Stimulated activated CD8-positive, alpha-beta memory T cell treated with anti-CD3 and anti-CD28 coated beads, Interleukin-12 subunit alpha, Interleukin-12 subunit beta, amount 100 ng/mL, for 4 hours (primary cell): ENCODE measurements at places on chromosomes 3 and 15.

DNA sequence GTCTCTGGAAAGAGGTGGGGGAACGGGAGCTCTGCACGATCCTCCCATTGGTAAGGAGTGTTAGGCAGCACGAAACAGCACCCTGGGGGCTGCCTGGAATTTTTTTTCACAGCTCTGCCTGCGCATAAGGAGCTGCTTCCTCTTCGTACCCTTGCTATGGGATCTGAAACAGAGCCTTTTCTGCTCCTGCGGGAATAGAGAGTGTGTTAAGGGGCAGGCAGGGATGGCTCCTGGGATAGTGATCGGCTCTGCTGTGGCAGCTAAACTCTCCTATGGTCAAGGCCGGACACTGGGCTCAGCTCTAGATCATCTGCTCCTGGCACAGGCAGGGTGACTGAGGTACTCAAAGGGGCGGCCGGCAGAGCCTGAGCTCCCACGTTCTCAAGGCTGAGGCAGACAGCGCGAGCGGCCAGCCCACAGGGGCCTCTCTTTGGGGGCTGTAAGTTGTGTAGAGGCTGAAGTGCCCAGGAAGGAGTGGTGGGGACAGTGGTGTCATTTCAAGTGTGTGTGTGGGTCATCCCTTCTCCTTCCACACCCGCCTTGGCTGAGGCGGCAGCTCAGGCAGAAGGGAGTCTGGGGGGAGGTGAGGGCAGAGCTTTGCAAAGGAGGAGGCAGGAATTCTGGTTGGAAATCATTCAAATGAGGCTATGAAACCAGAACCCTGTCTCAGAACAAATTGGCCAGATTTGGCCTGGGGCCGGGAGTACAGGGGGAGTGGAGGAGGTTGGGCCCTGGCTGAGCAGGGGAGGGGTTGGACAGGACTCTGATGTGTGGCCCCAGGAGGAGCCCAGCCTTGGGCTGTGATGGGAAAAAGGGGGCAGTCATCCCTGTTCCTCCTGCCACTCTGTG is 31.0 kb downstream of the EPHB3 start:
- no peak for DNase-seq

DNA sequence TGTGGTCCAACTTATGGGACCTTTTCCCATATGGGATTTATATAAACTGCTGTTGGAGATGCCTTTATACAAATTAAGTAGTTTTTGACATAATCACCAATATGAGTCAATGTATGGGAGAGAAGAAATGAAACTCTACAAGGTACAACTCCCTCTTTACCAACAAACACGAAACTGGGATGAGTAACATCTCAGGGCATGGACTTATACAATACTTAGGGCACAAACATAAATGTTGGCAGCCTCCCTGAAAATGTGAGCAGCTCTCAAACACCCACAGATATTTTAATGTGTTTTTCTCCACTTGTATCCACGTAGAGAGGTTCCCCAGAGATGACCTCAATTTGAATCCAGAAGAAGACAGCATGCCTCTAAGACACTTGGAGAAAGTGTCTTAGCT is 161.6 kb downstream of the MAGI1 start:
- no peak for DNase-seq

DNA sequence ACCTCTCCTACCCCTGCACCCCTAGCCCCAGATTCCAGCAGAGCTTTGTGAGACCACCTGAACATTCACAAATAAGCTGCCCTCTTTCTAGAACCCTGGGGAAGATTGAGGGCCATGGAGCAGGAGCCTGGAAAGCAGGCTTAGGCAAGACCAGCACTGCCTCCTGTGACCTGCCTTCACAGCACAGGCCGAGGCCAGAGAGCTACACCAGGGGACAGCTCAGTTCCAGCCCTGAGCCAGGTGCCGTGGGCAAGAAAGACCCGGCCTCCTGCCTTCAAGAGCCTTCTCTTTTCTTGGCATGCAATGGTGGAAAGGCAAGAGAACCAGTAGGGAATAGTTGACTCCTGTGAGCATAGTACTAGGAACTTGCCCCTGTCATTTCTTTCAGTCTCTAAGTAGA is 48.1 kb downstream of the SLC6A6 start:
- DNase-seq = no peak

GRCh38 chr3:71247958-71248335 is 335.6 kb downstream of the FOXP1 start:
- no peak for DNase-seq

- no peak for DNase-seq
Measured at GRCh38 chr15:23760024-23760423, 72.9 kb upstream of the NDN start.

GRCh38 chr3:158451405-158452055 is 119.5 kb upstream of the MLF1 start:
- no peak for DNase-seq

GRCh38 chr15:60328852-60329443 is 68.8 kb downstream of the ANXA2 start:
- DNase-seq = no peak

DNA sequence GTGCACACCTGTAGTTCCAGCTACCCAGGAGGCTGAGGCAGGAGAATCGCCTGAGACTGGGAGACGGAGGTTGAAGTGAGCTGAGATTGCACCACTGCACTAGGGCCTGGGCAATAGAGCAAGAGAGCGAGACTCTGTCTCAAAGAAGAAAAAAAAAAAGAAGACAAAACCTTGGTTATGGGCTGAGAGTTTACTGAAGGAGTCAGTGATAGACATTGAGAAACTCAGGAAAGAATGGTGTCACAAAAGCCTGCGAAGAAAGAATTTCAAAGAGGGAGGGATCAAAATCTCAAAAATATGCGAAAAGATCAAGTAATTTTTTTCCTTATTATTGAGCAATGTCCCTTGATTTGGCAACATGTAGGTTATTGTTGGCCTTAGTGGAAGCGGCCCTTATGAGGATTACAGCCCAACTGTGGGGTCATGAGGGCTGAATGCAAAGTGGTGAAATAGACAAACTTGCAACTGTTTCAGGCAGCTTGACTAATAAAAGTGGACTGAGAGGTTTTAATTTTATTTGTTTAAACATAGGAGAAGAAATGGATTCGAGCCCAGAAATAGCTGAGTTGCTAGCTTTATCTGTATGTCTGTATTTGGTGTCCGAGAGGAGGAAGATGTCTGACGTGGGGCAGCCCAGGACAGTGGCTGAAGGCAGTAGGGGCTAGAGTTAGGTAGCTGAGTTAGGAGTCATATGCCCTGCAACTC is 18.8 kb upstream of the CELF6 start:
- no peak for DNase-seq

GRCh38 chr15:82802497-82802896 is 3.4 kb downstream of the FSD2 start:
- DNase-seq = no peak

DNA sequence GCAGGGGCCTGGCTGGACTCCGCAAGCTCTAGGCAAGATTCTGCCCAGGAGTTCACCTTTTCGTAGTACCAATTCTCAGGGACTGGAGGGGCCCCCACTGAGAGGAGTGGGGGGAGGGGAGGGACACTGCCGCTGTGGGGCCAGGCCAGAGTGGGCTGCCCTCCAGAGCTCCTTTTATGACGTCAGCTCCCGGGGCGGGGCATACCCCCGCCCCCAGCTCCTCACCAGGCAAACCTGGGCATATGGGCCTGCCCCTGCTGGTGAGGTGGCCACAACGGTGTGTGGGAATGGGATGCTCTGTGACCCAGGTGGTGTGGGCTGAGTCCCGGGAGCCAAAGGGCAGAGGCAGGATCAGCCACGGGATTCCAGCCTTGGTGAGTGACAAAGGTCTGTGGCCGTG is 3.3 kb downstream of the DNAJB8 start:
- DNase-seq = no peak

GRCh38 chr3:127049393-127049792 is 66.5 kb downstream of the PLXNA1 start:
- no peak for DNase-seq

DNA sequence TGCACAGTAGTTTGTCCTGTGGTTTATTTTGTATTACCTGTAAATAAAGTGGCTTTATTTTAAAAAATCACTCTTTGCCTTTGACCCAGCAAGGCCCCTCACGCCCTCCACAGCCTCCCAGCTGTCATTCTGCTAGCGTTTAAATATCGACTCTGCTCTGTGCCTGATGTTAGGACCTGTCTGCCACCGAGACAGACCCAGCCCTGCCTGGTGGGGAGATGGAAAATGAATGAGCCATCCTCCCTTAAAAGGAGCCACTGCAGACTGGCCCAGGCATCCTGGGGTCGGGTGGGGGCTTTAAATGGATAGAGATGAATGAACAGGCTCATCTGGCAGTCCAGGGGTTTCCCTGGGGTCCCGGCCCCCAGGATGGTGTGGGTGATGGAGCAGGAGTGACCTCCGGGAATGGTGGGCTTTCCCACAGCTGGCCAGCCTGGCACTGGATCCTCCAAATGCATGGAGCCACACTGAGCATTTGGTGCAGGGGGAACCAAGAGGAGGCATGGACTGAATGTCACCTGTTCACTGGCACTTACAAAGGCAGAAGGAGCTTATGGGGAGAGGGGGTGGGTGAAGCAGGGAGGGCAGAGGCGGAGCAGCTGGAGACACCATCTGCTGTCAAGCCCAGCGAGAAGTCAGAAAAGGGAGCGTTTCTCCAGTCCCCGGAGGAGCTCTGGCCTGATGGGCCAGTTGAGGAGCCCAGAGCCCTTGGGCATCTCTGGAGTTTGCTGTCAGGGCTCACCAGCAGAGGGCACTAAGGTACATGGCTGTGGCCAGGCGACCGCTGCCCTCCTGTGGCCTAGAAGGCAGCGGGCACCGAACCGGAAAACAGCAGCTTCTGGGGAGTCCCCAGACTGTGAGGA is 11.9 kb downstream of the GRM2 start:
- no peak for DNase-seq

DNA sequence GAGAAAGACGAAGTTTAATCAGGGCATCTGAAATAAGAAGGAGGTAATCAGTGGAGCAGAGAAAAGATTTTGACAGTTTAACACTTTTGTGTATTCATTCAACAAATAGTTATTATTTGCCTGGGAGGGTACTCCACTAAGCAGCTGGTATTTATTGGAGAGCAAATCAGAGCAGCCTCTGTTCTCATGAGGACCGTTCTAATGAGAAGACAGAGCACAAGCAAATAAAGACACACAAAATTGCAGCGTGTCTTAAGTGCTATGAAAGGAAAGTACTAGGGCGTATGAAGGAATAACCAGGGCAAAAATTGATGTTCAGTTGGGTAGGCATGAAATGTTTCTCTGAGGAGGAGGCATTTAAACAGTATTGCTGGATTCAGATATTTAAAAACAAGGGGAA is 302.9 kb upstream of the RARB start:
- DNase-seq = no peak

GRCh38 chr3:31924610-31925270 is 56.3 kb downstream of the OSBPL10 start:
- no peak for DNase-seq

GRCh38 chr3:134002306-134002705 is 27.4 kb downstream of the SLCO2A1 start:
- no peak for DNase-seq

- no peak for DNase-seq
Measured at GRCh38 chr3:142802891-142803290, 79.1 kb downstream of the TRPC1 start.

GRCh38 chr3:155863072-155863784 is 7.2 kb upstream of the GMPS start:
- no peak for DNase-seq

DNA sequence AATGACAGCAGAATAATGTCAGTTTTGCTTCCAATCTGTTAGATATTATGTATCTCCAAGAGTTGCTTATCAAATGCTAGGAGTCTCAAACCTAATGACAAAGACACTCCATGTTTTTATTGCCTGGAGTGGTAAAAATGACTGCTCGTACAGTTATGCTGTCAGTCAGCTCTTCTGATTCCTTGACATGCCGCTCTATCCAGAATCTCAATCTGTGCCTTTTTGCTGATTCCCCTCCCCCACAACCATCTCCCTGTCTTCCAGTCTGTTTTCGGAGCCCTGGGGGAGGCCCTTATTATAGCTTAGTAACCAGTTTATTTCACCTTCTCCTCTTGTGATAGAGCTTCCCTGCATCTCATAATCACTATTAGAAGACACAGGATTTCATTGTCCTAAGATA is 2.6 kb downstream of the MKRN2 start:
- no peak for DNase-seq

- DNase-seq = no peak
Measured at GRCh38 chr3:146590521-146590920, 14.6 kb downstream of the PLSCR5 start.

GRCh38 chr3:50666837-50667236 is 7.9 kb upstream of the DOCK3 start:
- no peak for DNase-seq

DNA sequence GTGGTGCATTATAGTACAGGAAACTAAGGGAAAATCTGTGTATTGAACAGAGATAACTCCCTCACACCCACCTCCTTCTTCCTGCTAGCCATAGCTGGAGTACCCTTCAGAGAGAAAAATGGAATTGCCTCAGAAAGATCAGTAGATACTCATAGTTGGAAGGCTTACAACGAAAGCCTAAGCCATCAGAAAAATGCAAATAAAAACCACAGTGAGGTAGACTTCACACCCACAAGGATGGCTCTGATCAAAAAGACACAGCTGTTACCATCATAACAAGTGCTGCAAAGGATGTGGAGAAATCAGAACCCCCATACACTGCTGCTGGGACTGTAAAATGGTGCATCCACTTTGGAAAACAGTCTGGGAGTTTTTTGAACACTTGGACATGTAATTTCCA is 7.4 kb upstream of the DLG1 start:
- DNase-seq = no peak

GRCh38 chr3:188491276-188491687 is 337.3 kb downstream of the LPP start:
- no peak for DNase-seq

DNA sequence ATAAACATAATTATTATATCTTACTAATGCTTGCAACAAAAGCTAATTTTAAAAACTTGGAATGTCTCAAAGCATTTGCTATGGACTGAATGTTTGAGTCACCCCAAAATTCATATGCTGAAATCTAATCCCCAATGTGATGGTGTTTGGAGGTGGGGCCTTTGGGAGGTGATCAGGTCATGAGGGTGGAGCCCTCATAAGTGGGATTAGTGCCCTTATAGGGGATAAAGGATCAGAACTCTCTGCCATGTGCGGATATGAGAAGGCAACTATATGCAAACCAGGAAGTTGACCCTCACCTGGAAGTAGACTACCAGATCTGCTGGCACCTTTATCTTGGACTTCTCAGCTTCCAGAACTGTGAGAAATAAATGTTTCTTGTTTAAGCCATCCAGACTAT is 137.7 kb downstream of the LIPC start:
- no peak for DNase-seq

DNA sequence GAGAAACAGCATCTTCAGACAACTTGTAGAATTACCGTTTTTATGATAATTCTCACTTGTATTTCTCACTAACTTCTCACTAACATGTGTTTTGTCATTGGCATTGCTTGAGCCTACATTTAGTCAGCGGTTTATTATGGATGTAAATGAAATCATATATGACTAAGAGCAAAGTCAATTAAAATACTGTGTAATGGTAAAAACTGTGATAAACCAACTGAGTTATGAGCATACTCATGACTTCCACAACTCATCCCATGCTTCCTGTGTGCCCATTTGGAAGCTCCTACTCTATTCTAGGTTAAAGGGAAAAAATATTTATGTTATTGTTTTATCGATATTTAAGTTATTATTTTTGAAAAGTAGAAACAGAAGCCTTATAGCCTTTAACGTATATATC is 12.8 kb downstream of the PXK start:
- DNase-seq = no peak
